ENCODE measurements at places on chromosomes 1 and 21.

DNA sequence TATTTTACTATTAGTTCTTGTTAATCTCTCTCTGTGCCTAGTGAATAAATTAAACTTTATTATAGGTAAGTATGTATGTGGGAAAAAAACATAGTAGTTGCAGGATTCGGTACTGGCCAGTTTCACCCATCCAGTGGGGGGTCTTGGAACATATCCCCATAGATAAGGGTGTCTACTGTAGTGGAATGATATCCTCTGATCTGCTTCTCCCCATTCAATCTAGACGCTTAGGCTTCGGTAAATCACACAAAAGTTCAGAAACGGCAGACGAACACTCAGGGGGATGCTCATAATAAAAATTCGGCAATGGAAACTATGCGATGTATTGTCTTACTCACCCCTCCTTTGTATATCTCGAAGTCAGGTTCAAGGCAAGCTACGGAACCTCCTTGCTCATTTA lies 232.9 kb upstream of the COA6 start:
- DNase-seq = no peak

DNA sequence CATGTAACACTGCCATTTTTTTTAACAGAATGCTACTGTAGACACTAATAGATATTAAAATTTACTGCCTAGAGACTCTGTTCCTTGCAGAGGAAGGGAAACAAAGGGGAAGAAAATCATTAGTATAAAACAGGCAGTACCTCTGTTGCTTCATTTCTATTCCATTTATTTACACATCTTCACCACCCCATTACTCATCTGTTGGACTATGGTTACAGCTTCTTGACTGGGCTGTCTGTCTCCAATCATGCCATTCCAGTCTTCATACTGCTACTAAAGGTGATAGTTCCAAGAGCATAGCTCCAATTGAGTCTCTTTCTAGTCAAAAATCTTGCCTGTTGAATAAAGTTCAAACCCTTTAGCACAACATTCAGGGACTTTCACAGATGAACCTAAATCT lies 22.2 kb upstream of the GPR25 start:
- no peak for DNase-seq

GRCh38 chr1:162175379-162176081 lies 106.0 kb downstream of the NOS1AP start:
- no peak for DNase-seq

GRCh38 chr1:175317309-175317708 lies 124.7 kb upstream of the KIAA0040 start:
- no peak for DNase-seq

DNA sequence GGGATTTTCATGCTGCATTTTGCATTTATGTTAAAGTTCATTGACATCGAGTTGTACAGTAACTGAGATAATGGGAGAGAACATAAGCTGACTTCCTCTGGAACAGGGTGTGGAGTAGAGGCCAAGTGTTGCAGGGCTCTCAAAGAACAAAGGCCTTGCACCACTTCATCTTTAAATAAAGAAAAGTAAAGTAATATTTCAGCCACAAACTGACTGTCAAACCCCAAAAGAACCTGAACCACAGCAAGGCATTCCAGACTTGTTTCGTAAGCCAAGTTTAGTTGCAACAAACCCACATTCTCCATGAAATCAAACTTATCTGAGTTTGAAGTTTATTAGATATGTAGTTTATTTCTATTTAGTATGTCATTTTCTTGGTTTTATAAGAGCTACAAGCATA lies 19.1 kb upstream of the HMGCS2 start:
- no peak for DNase-seq

- no peak for DNase-seq
These were observed 3.9 kb downstream of the OBSCN start for GRCh38 chr1:228211531-228212414.

- DNase-seq = no peak
These were observed 19.1 kb downstream of the CD84 start for GRCh38 chr1:160560045-160560705.

- no peak for DNase-seq
These were observed 8.6 kb downstream of the BEND5 start for GRCh38 chr1:48767975-48768510.

GRCh38 chr1:181777812-181778211 lies 283.7 kb downstream of the ZNF648 start:
- DNase-seq = no peak

- no peak for DNase-seq
These were observed 15.1 kb upstream of the ST6GALNAC3 start for GRCh38 chr1:76059451-76059850.

GRCh38 chr21:19523746-19524145 lies 1120.2 kb upstream of the TMPRSS15 start:
- no peak for DNase-seq

DNA sequence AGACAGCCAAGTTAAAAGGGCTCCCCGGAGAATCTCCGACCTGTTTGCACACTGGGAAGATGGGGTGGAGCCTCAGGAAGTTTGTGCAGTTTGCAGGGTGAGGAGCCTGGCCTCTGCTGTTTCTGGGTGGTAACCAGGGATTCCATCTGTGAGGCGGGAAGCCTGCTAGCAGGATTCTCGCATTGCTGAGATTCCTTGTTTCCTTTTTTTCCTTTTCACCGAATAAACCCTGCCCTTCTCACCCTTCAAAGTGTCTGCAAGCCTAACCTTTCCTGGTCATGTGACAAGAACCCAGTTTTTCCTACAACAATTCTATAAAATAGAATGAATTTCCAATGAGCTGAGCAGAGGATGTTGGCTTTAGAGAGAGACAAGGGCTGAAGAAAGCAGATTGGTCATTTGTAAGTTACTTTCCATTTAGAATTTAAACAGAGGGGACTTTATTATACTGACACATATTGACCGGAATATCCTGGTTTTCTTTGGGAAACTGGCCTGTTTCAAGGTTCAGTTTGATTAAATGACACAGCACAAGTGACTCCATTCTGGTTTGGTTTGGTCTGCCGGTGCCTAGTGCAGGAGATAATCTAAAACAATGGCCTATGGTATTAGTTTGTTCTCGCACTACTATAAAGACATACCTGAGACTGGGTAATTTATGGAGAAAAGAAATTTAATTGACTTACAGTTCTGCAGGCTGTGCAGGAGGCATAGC lies 48.7 kb upstream of the DNAH14 start:
- DNase-seq = no peak

- no peak for DNase-seq
These were observed 55.8 kb upstream of the CLDN14 start for GRCh38 chr21:36535618-36536241.

DNA sequence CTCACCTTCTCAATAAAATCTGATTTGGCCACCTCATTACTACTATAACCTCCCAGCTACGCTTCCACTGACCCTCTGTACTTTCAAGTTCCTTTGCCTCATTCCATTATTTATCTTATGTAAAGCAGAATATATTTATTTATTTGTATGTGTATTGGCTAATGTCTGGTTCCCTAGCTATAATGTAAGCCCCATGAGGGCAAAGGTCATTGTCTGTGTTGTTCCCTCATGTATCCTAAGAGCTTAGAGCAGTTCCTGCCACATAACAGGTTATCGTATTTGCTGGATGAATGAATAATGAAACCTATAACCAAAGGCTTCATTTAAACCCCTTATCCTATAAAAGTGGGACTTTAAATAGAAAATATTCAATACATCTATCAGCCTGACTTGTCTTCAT lies 77.9 kb upstream of the DPT start:
- no peak for DNase-seq

DNA sequence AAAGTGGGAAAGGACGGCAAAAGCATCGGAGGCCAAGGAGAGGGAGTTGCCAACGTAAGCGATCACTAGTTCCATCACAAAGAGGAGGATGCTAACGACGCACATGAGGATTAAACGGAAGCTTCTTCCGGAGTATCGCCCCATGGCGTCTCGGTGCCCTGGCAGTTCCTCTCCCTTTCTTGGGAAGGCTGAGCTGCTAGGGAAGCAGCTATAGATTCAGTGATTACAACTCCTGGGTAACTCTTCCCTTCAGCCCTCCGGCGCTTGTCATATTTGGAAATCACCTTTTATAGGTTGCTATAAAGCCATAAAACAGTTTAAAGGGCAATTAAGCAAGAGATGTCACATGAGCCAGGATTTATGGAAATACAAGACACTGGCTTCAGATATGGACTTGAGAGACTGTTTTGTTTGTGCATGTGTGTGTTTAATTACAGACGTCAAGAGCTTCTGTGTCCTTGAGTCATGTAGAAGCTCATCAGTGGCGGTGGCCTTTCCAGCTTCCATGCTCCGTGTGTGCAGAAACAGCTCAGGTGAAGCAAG lies 30.6 kb upstream of the SLC30A10 start:
- no peak for DNase-seq

- DNase-seq = no peak
These were observed 172.7 kb downstream of the TPR start for GRCh38 chr1:186202271-186202764.

DNA sequence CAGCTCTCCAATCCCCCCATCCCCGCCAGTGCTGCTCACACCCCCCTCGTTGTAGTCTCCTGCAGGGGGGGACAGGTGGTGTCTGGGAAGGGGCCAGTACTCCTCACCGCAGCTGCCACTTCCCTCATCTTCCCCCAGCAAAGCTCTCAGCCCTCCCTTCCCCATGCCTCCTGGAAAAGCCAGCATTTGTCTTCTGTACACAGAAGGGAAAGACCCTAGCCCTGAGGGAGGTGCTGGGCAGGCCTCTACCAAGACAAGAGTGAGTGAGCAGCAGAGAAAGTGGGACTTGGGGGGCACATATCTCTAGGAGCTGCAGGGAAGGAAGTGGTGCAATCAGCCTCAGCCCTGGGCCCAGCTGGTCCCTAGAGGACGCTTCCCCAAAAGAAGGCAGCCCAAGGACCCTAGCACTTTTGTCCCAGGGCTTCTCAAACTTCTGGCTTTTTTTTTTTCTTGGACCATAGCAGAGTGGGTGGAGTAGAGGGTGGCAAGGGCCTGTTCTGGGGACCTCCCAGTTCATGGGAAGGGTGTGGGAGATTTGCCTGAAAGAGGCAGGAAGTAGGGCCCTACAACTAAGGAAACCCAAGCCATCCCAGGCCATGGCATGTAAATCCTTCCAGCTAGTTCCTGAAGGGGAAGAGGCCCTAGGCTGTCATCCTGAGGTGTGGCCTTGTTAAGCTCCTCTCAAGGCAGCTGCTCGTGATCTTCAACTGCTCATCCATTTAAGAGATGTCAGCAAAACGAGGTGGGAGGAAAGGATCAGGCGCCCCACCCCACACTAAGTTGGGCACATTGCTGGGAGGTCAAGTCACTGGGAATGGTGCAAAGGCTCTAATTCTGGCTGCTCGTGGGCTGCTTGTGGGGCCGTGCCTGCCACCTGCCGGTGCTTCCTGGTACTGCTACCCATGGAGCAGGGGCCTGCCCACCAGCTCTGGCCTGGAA lies 12.6 kb downstream of the ZC3H12A start:
- DNase-seq = peak; percentile 88

GRCh38 chr1:57423656-57424211 lies at the start of gene DAB1:
Gene DAB1, minus strand, starts transcription at chr1:57424060. Its CDS starts 133,030 bp downstream, at chr1:57291030.
- DNase-seq = peak; percentile 73

DNA sequence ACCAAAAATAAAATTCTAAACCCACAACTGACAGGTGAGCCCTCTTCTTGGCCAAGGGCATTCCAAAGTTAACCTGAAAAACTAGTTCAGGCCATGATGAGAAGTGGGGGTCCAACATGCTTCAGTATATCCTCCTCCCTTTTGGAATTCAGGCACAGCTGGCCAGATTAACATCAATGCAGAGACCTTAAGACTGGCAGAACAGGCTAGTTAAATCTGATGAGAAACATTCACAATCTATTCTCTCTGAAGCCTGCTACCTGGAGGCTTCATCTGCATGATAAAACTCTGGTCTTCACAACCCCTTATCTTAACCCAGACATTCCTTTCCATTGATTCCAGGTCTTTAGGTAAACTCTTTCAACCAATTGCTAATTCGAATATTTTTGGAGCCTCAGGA lies 26.7 kb upstream of the ZBTB8B start:
- DNase-seq = no peak

- DNase-seq = no peak
These were observed 20.7 kb downstream of the FNBP1L start for GRCh38 chr1:93468662-93469061.

DNA sequence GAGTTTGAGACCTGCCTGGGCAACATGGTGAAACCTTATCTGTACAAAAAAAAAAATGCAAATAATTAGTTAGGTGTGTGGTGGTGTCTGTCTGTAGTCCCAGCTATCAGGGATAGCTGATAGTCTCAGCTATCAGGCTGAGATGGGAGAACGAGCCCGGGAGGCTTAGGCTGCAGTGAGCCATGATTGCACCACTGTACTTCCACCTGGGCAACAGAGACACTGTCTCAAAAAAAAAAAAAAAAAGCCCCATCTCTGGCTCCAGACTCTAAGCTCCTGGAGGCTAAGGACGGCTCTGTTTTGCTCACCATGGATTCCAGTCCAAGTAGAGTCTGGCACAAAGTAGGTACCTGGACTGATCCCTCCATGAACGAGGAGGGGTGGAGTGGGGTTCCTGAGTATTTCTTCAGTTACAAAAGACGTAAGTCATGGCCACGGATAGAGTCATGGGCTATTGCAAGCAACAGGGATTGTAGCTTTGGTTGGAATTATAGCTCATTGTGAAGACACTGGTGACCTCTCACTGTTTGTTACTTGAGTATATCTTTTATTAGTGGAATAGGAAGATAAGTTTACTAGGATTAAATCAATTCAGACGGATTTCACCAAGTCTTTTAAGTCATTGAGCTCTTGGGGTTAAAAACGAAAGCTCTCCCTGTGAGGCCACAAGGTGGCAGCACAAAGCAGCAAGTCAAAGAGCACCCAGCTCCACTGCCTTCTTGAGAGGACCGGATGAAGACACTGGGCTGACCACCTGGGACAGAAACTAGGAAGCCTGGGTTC lies 35.6 kb upstream of the TMEM61 start:
- peak; percentile 76 for DNase-seq

DNA sequence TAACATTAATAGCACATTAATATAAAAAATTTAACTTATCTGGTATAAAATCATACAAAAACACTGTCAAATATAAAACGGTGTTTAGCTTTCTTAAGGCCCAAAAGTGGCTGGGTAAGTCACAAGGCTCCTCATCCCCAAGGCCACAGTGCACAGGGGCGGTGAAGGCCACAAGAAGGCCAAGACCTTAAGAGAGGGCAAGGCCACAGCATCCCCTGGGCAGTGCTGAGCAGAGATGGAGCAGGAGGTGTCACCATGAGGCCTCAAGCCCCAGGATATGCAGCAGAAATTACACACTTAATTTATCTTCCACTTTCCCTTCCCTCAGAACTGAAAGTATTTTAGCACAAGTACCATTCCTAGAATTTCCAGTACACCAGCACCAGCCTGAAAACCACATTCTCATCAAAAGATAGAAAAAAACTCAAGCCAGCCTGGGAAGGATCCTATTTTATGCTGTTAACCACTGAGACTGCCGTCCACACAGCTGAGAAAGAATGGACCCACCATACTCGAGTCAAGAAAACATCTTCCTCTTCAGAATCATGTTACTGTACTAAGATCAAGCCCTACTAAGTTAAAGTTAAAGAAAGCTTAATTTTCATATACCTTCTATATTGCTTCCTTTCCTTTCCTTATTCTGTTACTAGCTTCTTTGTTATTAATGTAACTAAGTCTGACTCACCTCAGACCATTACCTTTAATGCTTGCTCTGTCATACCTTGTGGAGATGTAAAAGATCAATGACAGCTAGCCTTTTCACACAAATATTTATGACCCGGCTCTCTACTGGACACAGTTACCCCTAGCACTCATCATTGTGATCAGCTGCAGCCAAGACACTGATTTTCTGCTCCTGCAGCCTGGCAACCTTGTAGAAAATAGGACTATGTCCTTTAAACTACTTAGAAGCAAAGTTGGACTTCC lies 26.4 kb upstream of the FMO1 start:
- DNase-seq = no peak

All from D341Med (cell line).